ENCODE measurements at places on chromosomes 3 and 15.

DNA sequence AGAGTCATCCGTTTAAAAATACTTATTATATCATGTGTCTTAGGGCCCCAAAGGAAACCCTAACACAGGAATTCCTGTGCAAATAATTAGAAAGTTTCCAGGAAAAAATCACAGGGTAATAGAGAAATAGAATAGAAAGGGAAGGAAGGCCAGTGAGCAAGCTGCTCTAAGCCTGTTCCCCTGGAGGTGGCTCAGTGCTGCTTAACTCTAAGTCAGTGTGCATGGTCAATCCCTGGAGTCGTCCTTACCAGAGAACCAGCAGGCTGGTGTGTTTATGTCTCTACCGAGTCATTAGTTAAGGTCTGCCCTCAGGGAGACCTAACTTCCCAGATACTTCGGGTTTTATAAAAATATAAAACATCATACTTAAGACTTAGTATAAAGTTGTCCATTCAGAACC lies 21.0 kb upstream of the MCF2L2 start:
- DNase-seq: no peak

DNA sequence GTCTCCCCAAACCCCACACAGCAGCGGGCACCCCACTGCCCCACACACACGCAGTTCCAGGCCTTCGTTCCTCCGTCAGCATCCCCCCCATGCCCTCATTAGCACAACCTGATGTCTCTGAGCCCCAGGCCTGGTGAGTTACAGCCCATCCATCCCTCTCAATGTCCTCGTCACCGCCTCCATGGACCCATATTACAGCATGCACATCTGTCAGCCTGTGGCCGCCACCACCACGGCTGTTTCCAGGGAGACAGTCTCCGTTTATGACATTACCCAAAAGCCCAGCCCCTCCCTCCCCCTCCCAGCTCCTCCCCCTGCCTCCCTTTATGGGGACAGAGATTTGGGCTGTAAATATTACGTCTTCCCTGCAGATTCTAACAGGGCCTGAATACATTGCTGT lies 143.1 kb upstream of the LINGO1 start:
- no peak for DNase-seq

GRCh38 chr3:38004415-38005075 lies 14.0 kb downstream of the VILL start:
- no peak for DNase-seq

DNA sequence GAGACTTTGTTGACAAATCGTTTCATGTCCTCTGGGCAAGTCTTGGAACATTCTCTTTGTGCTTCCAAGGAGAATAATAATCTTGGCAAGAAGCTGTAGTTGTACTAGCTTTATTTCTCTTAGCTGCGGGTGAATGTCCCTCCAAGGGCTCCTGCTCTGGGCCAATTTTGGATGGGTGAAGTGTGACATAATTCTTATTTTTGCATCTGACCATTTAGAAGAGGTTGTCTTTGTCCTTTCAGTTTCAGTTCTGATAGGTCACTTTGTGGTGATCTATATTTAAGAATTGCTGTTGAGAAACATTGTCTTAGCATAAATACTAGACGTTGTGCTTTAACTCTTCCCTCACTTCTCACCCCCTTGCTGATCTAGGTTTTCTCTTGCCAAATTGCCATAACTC lies 164.8 kb upstream of the RORA start:
- no peak for DNase-seq

Measured in activated CD8-positive, alpha-beta memory T cell treated with anti-CD3 and anti-CD28 coated beads for 1 hour (primary cell).